Effector memory CD8-positive, alpha-beta T cell (primary cell): ENCODE measurements at places on chromosomes 1 and 21.
A peak's percentile ranks its signal among the peaks of the same experiment; 100 is the strongest.

GRCh38 chr1:195717651-195718050 is 890.6 kb downstream of the KCNT2 start:
- DNase-seq, result no peak
- H3K36me3 ChIP-seq, result no peaks in the 10 kb centered on the region
- no peaks in the 10 kb centered on the region for H3K27me3 ChIP-seq
- no peak overlapping the region for H3K27ac ChIP-seq
- no peak overlapping the region for H3K4me3 ChIP-seq

GRCh38 chr21:27582948-27583430 is 616.1 kb upstream of the ADAMTS5 start:
- H3K27me3 ChIP-seq, result no peaks in the 10 kb centered on the region
- no peaks in the 10 kb centered on the region for H3K4me1 ChIP-seq
- no peak overlapping the region for H3K27ac ChIP-seq
- DNase-seq, result no peak
- H3K4me3 ChIP-seq, result no peak overlapping the region

DNA sequence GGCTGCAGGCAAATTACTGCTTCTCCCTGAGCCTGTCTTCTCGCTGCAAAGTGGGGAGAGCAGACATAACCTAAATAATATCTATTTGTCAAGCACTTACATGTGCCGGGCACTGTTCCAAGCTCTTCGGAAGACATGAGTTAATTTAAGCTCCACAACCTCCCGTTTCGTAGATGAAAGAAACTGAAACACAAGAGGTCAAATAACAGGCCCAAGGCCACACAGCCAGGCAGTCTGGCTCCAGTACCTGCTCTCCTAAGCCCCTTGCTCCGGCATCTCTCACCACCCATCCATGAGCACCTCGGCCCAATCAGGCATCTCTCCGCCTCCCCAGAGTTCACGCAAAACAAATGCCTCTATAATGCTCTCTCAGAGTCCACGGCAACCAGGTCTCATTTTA is 65.4 kb downstream of the TAS1R2 start:
- H3K27me3 ChIP-seq, result peaks cover 51% of the 10 kb centered on the region
- DNase-seq, result no peak
- H3K36me3 ChIP-seq, result peaks cover 3% of the 10 kb centered on the region
- no peak overlapping the region for H3K27ac ChIP-seq

DNA sequence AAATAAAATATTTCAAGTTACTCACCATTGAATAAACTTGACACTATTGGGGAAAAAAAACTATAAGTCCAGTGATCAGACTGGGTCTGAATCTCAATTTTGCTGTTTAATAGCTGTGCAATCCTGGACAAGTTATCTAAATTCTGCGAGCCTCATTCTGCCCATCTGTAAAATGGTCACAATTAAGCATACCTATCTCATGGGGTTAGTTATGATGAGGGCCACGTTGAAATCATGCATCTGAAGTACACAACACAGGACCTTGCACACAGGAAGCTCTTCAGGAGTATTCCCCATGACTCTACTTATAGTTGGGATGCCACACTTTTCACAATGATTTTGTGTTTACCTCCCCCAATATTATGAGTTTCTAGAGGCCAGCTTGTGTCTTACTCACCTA is 3.8 kb upstream of the HTR1D start:
- H3K27me3 ChIP-seq, result peaks cover 46% of the 10 kb centered on the region
- no peak overlapping the region for H3K4me3 ChIP-seq
- H3K36me3 ChIP-seq, result no peaks in the 10 kb centered on the region
- no peak overlapping the region for H3K27ac ChIP-seq
- no peak for DNase-seq

- H3K27me3 ChIP-seq, result peaks cover 20% of the 10 kb centered on the region
- H3K4me3 ChIP-seq, result no peak overlapping the region
- no peaks in the 10 kb centered on the region for H3K4me1 ChIP-seq
- no peaks in the 10 kb centered on the region for H3K36me3 ChIP-seq
These were observed 37.3 kb downstream of the RGS4 start for GRCh38 chr1:163106364-163106987.

DNA sequence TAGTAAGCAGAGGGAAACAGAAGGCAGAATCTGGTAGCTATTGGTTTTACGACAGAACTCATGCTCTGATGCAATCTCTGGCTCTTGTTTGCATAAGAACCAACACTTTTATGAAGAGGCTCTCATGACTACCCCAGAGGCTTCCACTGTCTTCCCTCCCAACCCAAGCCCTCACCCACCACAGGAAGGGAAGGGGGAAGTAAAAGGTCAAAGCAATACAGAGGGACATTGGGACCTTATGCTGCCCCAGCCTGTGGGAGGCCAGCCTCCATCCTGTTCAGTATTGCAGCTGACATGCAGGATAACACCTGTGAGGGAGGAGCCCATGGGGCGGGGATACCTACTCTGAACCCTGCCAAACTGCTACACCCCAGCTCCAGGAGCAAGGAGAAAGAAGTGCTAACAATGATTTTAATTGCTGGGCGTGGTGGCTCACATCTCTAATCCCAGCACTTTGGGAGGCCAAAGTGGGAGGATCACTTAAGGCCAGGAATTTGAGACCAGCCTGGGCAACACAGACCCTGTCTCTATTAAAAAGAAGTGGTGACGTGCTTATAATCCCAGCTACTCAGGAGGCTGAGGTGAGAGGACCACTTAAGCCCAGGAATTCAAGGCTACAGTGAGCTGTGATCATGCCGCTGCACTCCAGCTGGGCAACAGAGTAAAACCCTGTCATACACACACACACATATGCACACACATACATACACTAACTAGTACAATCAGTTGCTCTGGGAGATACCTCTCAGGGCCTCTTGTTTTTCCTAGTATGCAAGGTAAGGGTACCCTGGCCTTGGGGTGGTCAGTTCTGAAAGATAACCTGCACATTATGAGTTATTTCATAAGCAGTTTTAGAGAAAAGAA is 9.5 kb downstream of the MR1 start:
- DNase-seq, result no peak
- peaks cover 28% of the 10 kb centered on the region for H3K36me3 ChIP-seq
- H3K4me1 ChIP-seq, result peaks cover 32% of the 10 kb centered on the region
- no peaks in the 10 kb centered on the region for H3K27me3 ChIP-seq

GRCh38 chr1:51416910-51417309 is 86.5 kb upstream of the TTC39A start:
- H3K4me1 ChIP-seq, result peaks cover 47% of the 10 kb centered on the region
- H3K27me3 ChIP-seq, result no peaks in the 10 kb centered on the region
- H3K36me3 ChIP-seq, result peaks cover 29% of the 10 kb centered on the region
- no peak overlapping the region for H3K27ac ChIP-seq

DNA sequence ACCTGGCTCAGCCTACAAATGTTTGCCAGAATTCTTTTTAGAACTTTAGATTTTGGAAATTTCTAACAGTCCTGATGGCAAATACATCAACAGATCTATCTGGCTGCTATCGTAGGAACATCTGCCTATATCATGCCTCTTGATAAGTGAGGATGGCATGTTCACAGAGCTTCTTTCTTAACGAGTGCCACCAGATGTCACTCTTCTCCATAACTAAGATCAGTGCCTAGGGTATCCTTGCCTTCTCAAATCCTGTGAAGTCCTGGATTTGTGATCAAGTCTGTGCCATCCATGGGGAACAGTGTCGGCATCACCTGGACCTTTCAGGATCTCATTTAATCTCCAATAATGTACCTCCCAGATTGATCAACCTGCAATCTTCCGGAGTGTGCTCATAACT is 36.5 kb upstream of the CD5L start:
- H3K4me1 ChIP-seq, result no peaks in the 10 kb centered on the region
- H3K36me3 ChIP-seq, result no peaks in the 10 kb centered on the region
- H3K27ac ChIP-seq, result no peak overlapping the region
- H3K4me3 ChIP-seq, result no peak overlapping the region
- DNase-seq, result no peak

DNA sequence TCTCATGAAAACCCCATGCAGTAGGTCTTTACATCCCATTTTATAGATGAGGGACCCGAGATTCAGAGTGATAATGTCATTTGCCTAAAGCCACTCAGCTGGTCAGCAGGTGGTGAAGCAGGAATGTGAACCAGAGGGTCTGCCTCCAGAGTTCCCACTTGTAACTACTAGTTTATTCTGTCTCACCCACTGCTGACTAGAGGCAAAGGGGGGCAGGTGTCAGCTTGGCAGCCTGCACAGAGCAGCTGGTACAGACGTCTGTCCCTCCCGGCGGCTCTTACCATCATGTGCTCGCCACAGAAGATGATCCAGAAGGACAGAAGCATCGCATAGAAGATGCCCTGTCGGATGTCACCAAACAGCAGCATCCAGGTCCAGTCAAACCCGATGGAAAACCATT is 82.4 kb downstream of the WLS start:
- no peaks in the 10 kb centered on the region for H3K36me3 ChIP-seq
- H3K27ac ChIP-seq, result no peak overlapping the region
- no peak for DNase-seq
- H3K27me3 ChIP-seq, result no peaks in the 10 kb centered on the region
- no peaks in the 10 kb centered on the region for H3K4me1 ChIP-seq

DNA sequence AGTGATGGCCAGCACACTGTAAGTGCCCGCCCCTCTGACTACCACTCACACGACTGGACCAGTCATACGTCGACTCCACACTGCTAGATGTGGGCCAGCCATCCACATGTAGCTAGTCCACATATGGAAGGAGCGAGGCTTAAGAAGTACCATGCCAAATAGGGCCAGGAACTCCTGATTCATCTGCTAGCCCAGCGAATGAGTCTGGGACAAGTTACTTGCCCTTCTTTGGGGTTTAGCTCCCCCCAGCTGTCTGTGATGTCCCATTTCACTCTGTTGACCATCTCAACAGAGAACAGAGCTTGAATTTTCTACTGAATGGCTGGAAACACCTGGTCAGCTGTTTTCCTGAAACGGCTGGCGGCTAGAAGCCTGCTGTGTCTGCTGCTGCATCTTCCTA is 5.8 kb downstream of the CSRP1 start:
- no peak for DNase-seq
- no peaks in the 10 kb centered on the region for H3K27me3 ChIP-seq
- H3K27ac ChIP-seq, result peak overlapping the region; percentile 23
- peaks cover 30% of the 10 kb centered on the region for H3K4me1 ChIP-seq
- no peak overlapping the region for H3K4me3 ChIP-seq

DNA sequence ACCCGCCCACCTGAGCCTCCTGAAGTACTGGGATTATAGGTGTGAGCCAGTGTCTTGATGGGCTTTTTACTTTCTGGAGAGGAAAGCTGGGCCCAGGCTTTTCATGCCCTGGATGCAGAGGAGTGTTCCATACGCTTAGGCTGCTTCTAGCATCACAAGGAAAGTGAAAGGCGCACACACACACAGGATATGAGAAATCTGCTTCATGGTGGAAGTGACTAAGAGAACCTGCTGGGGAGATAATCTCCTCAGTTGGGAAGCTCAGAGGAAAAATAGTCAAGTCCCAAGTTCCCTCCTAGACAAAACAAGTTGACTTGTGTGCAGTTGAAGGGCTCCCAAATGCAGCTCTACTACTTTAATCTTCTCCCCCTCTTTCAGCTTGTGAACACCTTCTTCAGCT is 2.2 kb downstream of the NUDC start:
- peaks cover 26% of the 10 kb centered on the region for H3K4me1 ChIP-seq
- H3K36me3 ChIP-seq, result peaks cover 45% of the 10 kb centered on the region
- H3K27me3 ChIP-seq, result no peaks in the 10 kb centered on the region

GRCh38 chr1:4044967-4045366 is 144.9 kb upstream of the C1orf174 start:
- peaks cover 3% of the 10 kb centered on the region for H3K36me3 ChIP-seq
- no peak overlapping the region for H3K4me3 ChIP-seq
- DNase-seq, result no peak
- H3K4me1 ChIP-seq, result no peaks in the 10 kb centered on the region

- no peaks in the 10 kb centered on the region for H3K4me1 ChIP-seq
- H3K27me3 ChIP-seq, result peaks cover 5% of the 10 kb centered on the region
- no peak overlapping the region for H3K27ac ChIP-seq
- H3K4me3 ChIP-seq, result no peak overlapping the region
- no peaks in the 10 kb centered on the region for H3K36me3 ChIP-seq
These were observed 41.5 kb downstream of the LHX9 start for GRCh38 chr1:197958438-197959305.

GRCh38 chr1:116991171-116991845 is 10.3 kb upstream of the CD101 start:
- no peak overlapping the region for H3K27ac ChIP-seq
- DNase-seq, result no peak
- no peaks in the 10 kb centered on the region for H3K27me3 ChIP-seq
- H3K4me3 ChIP-seq, result peak overlapping the region; percentile 33

DNA sequence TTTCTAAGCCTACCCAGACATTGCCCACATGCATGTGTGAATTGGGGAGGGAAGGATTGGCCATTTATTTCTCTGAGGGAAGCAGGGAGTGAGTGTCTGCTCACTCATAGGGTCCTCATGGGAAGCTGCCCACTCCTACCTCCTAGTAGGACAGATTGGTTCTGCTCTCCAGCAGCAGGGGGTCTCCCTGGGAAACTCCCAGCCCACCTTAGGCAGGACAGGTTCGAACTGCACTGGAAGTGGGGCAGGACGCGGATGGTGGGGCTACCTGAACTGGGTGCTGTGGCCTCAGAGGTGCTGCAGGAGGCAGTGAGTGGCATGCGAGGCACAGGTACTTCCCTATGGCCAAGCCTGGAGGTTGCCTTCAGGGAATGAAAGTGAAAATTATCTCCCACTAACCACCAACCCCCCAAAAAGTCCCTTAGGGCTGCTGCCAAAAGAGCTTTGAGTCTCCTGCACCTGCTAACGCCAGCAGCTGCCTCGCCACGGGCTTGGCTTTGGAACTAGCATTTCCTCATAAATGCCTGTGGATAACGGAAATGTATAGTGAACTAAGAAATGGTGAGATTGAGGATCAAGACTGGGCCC is 157.0 kb upstream of the COA6 start:
- H3K4me3 ChIP-seq, result no peak overlapping the region
- H3K36me3 ChIP-seq, result no peaks in the 10 kb centered on the region
- H3K27me3 ChIP-seq, result peaks cover 27% of the 10 kb centered on the region

- no peaks in the 10 kb centered on the region for H3K36me3 ChIP-seq
- DNase-seq, result no peak
- peaks cover 67% of the 10 kb centered on the region for H3K27me3 ChIP-seq
- no peak overlapping the region for H3K27ac ChIP-seq
- peaks cover 9% of the 10 kb centered on the region for H3K4me1 ChIP-seq
- H3K4me3 ChIP-seq, result peak overlapping the region; percentile 60
These were observed 924 bp downstream of the HMCN1 start for GRCh38 chr1:185734929-185735700.

GRCh38 chr1:212618466-212619210 is 10.1 kb downstream of the ATF3 start:
- H3K4me3 ChIP-seq, result no peak overlapping the region
- H3K4me1 ChIP-seq, result no peaks in the 10 kb centered on the region
- H3K27me3 ChIP-seq, result peaks cover 1% of the 10 kb centered on the region
- no peak for DNase-seq
- no peak overlapping the region for H3K27ac ChIP-seq

- peaks cover 7% of the 10 kb centered on the region for H3K4me1 ChIP-seq
- H3K36me3 ChIP-seq, result no peaks in the 10 kb centered on the region
- DNase-seq, result no peak
- no peak overlapping the region for H3K27ac ChIP-seq
- H3K27me3 ChIP-seq, result no peaks in the 10 kb centered on the region
These were observed 26.4 kb upstream of the DPH5 start for GRCh38 chr1:101051688-101052638.
